ENCODE measurements at places on chromosomes 13 and 19. TPM values are rescaled to one million over a fixed set of nuclear protein-coding genes. Genes with fewer than 3 reads are reported as not detected.

Gene ERF
- 117 TPM for total RNA-seq

- DNase-seq = no peak
Measured at GRCh38 chr19:52270266-52270885, 989 bp downstream of the ZNF766 start.

GRCh38 chr19:45104658-45105349 is 11.8 kb downstream of the PPP1R37 start:
- DNase-seq = no peak

DNA sequence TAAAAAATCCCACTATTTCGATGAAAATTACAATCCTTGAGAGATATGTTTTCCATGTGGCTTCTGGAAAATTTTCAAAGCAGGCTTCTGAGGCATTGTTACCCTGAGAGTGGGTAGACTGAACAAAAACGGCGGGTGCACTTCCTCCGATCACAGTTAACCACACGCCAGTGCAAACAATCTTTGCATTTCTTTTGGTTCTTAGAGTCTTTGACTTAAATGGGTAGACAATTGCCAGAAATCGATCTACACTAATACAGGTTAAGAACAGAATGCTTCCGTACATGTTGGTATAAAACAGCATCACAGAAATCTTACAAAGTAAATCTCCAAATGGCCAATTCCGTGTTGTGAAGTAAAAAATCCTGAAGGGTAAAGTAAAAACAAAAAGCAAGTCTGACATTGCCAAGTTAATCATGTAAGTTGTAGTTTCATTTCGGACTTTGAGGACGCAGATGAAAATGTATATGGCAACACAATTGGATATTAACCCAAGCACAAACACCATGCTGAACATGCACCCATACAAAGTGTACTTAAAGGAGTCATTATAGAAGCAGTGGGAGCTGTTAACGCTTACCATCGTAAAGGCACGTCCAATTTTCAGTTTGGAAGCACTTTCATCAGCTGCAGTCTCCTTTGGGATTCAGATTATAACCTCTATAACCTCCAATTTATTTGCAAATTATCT is 927 bp downstream of the LPAR6 start:
- peak; percentile 64 for DNase-seq

GRCh38 chr19:47310819-47311218 is 1.2 kb downstream of the C5AR1 start:
- no peak for DNase-seq

- DNase-seq = no peak
Measured at GRCh38 chr13:43880214-43880855, 631 bp downstream of the LACC1 start.

DNA sequence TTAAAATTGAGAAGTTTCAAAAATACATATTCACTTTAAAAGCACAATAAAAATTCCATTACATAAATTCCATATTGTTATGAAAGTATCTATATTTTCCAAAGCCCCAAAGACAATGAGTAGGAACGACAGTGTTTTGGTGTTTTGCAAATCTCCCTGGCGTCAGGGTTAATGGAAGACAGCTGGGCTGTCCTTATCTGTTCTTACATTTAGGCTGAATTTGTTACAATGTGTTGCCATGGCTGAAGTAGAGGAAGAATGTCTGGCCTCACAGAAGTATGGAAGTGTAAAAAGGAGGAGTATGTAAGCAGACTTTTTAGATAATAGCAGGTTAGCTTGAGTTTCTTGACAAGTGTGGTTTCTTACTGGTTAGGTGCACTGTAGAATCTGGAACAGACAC is 124.4 kb upstream of the SPATA13 start:
- DNase-seq = no peak

GRCh38 chr19:3403489-3404323 is 37.3 kb downstream of the NFIC start:
- peak; percentile 87 for DNase-seq

DNA sequence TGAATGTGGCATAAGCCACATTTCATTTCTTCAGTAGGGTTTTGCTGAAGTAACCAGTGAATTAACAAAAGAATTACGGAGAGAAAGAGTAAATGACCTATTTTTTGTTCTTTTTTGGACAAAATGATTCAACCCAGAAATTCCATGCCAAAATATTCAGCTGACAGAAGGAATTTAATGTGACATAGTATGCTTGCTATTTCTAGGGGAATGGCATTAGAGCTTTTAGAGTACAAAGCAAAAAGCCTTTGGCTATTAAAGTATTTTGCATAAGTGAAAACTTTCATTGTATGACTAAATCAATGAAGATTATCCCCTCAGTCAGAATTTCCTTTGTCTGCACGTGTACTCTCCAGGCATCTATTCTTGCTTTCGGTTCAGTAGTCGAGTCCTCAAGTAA is 465.3 kb downstream of the COG6 start:
- DNase-seq = no peak

DNA sequence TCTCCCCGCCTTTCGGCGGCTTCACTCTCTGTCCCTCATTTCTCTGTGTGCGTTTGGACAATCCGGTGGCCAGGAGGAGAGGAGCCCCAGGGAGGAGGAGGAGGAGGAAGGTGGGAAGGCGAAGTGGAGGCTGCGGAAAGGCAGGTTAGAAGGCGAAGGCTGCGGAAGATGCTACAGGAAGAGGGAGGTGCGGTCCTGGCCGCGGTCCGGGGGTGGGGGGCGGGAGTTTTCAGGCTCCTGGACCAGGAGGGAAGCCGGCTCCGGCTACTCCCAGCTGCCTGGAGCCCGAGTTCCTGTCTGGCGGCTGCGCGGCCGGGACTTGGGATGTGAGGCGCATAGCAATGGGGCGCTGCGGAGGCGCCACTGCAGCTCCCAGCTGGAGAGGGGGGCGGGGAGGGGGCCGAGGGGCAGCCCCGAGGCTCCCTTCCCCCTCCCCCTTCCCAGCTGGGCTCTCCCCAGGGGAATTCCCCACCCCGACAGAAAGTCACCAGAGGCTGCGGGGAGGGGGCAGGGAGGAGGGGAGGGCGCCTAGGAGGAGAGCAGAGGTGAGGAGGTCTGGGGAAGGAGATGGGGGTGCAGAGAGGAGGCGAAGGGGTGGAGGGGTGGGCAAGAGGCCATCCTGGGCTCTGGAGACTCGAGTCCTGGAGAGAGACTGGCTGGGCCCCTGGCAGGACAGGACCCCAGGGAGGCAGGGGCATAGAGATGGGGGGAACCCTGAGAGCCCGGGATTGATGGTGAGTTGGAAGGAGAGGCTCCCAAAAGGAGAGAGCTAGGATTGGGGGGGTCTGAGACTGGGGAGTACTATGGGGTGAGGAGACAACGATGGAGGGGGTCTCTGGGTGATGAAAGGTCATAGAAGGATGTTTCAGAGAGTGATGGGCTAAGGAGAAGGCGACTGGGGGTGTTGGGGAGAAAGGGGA is 2.0 kb downstream of the LRRC4B start:
- DNase-seq = no peak

DNA sequence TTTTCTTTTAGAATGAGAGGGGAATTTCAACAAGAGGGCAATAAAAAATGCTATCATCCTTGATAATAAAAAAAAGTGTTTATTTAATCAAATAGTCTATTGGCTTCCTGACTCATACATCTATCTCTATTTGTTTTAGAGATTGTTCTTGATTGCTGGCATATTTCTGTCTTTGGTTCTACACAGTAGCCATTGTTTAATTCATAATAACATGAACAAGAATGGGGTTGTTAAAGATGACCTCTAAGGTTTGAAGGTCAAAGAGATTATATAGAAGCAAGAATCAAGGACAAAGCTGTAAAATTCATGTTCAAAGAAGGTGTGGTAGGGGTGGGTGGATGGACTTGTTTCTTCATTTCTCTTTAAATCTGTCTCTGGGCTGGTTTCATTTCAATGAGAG is 166.0 kb upstream of the KLF12 start:
- DNase-seq = no peak

DNA sequence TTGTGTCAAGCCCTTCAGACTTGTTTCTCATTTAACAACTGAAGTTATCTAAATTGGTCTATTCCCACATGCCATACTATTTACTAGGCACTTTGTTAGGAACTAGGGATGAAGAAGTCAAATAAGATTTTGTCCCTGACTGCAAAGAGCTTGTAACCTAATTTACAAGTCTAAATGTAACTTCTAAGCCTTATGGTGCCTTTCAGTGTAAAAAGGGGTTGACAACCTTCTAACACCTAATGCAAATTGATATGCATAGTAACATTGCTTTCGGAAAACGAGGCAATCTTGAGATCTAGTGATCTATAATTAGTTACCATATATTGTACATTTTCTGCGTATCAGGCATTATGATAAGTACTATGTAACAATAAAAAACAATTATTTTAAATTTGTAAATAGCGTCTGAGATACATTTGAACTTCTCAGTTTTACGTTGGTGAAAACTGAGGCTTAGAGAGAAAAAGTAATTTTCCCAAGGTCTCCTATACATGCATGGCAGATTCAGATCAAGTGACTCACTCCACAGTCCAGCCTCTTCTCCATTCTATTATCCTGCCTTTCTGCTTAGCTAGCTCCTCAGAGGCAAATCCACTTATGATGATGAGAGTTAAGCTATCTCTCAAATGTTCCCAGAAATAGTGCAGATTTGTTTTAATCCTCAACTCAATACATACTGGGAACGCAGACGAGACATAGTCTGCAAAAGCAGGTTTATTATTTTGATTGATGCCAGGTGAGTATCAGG is 764.9 kb upstream of the SLITRK5 start:
- no peak for DNase-seq

DNA sequence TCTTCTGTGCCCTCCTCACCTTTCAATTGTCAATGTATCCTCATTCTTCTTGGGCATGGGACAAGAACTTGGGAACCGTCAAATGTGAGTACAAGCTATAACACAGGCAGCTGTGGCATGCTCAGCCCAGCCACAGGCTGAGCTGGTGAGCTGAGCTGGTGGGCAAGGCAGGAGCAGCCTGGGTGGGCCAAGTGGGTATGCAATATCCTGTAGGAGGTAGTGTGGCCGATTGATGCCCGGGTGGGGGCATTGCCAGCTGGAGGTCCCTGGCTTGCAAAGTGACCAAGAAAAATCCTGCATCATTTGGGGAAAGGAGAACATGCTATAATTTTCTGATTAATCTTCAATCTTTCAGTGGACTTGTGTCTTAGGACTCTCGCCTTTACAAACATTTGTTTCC is 507.2 kb upstream of the SLC10A2 start:
- DNase-seq = no peak

DNA sequence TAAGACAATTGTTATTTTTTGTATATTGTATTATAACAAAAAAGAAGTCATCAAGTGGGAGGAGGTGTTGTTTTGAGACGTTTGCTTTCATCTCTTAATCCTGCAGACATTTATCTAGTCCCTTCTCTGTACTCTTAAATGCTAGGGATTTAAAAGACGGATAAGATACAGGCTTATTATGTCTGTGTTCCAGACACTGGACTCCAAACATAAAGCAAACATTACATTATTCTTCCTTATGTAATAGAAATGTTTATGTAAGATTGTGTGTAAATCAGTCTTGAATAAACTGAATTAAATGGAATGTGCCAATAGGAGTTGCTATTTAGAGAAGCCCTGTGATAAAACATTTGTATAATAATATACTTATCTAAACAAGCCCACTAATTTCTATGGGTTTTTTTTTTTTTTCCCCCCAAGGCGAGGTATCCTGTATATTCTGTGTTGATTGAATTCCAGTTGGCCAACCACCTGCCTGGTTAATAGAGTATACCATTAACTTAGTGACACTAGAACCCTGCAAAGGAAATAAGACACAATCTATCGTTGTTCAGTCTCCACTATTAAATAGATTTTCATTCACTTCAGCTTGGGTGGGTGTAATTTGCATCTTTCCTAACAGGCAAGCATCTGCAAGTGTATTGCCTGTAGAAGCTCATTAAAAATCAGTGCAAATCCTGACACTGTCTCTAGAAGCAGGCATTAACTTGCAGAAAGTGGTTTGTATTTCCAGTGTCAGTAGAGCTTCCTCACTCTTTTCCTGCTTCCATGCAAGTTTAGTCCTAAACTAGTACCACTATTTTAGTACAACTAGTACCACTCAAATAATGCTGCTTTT is 69.0 kb downstream of the LRCH1 start:
- no peak for DNase-seq

DNA sequence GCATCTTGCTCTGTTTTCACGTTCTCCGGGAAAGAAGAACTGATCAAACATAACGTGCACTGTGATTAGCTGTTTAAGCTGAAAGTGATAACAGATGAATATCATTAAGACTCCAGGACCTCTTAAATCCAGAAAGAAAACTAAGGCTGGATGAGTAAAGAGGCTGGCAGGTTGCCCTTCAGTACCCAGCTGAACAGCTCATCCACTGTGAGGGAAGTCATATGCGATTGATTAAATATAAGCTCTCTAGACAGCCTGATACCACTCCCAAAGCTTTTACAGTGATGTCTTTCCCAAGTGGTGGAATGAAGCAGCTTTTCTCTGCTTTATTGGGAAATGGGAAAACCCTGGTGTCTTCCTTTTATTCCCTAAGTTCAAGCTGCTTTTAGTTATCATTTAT is 116.9 kb downstream of the EFNB2 start:
- DNase-seq = no peak

GRCh38 chr19:15871570-15871969 is 26.3 kb downstream of the CYP4F2 start:
- no peak for DNase-seq

DNA sequence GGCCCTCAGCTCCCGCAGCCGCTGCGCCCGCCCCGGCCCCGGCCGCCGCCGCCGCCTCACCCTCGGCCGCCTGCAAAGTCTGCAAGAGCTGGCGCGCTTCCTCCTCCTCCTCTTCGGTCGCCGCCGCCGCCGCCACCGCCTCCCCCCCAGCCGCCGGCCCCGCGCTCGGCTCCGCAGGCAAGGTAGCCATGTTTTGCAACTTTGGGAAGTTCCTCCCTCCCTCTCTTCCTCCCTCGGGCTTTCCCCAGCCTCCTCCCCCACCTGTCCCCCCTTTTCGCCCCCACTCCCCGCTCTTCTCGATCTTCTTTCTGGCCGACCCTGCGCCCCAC is 433 bp downstream of the SIX5 start:
- no peak for DNase-seq

- no peak for DNase-seq
Measured at GRCh38 chr13:109180905-109181425, 551.6 kb downstream of the MYO16 start.

DNA sequence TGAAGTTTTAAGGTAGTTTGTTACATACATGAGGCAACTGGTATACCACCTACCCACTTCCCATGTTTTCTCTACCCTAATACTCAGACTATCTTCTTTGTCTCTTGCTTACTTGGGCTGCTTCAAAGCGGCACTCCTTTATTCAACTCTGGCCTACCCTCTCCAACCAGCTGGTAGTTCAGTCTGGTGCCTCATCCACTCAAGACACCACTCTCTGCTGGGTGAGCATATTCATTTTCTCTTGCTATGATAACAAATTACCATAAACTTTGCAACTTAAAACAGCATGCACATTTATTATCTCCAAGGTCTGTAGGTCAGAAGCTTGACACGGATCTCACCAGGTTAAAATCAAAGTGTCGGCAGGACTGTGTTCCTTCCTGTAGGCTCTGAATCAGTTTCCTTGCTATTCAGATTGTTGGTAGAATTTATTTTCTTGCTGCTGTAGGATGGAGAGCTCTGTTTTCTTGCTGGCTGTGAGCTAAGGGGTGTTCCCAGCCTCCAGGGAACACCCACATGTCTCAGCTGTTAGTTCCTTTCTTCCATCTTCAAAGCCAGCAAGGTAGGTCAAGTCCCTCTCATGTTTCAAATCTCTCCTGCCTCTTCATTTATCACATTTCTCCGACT is 666.0 kb downstream of the DIAPH3 start:
- DNase-seq = peak; percentile 75

Data from endothelial cell of umbilical vein (primary cell).